NCI-H2171 treated with DMSO at 0.1 percent for 48 hours (cell line): ENCODE measurements at places on chromosomes 4 and X.

DNA sequence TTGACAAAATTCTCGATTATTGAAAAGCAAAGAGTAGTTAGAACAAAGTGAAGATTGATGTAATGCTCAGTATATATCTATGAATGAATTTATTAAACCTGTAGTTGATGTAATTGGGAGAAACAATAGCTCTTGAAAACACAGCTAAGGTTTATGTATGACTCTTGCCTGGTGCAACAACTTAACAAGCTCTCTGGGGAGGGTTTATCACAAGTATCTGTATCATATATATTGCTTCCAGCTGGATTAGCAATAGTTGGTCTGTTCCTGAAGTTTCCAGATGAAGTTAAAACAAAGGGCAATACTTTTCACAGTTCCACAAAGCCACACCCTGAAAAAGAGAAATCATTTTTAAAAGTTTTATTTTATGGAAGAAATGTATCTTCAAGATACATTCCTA, 91.4 kb downstream of the ARSJ start:
- no peak for DNase-seq

GRCh38 chr4:16864199-16864598, 34.2 kb downstream of the LDB2 start:
- DNase-seq, result no peak

DNA sequence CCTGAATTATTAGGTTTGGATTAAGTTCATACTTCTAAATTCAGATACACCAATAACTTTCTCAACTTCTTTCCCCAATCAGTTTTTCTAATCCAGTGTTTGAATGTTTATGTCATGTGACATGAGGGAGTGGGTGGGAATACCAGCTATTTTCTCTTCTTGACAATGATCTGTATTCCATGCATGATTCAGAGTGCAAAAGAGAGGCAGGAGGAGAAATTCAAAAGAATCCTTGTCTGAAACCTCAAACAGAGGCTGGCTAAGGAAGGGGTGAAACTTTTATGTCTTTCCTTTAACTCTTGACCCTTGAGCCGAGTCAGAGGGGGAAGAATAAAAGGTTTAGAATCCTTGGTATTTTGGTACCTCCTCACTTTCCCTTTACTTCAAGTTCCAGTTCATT, 544.7 kb downstream of the SPRY1 start:
- DNase-seq, result no peak

DNA sequence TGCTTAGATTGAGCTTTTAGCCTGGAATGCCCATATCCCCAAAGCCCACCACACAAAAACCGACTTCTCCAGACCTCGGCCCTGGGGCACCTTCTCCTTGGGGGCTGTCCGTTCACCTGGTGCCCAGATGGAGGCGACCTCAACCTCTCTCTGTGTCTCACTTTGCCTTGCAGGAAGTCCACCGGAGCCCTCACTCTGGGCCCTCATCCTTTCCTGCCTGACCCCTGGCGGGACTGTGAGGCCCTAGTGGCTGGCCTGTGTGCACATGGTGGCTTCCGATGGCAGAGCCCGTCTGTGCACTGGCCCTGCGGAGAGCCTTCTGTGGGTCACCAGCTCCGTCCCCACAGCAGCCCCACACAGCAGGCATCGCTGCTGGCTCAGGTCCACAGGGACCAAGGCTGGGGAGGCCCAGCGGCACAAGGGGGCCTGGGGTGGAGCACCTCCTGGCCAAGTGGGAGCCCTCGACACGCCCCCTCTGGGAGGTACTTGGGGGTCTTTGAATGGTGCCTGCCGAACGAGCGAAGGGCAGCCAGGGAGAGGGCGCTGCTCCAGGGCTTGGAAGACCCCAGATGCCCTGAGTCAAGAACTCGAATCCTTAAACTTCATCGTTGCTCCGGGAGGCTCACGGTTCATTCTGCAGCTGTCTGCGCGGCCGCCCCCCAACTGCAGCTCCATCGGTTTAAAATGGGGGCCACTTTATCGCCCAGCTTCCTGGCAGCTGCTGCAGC, 97.2 kb upstream of the ADRA2C start:
- DNase-seq, result no peak

DNA sequence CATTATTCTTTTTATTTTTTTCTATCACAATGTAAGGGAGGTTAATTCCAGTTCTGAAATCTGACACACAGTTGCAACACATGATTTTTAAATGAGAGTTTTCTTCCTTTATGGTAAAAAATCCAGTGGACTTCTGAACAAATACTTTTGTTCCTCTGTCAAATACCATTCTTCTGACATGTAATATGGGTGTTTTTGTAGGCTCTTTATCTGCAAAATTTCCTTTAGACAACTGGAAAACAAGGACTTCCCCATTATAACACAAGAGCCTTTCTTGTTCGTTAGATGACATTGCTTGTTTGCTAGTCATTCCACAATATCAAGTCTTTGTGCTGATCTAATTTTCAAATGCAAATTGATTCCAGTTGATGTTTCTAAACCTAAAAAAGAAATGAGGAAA, 7.7 kb downstream of the FANCB start:
- no peak for DNase-seq

DNA sequence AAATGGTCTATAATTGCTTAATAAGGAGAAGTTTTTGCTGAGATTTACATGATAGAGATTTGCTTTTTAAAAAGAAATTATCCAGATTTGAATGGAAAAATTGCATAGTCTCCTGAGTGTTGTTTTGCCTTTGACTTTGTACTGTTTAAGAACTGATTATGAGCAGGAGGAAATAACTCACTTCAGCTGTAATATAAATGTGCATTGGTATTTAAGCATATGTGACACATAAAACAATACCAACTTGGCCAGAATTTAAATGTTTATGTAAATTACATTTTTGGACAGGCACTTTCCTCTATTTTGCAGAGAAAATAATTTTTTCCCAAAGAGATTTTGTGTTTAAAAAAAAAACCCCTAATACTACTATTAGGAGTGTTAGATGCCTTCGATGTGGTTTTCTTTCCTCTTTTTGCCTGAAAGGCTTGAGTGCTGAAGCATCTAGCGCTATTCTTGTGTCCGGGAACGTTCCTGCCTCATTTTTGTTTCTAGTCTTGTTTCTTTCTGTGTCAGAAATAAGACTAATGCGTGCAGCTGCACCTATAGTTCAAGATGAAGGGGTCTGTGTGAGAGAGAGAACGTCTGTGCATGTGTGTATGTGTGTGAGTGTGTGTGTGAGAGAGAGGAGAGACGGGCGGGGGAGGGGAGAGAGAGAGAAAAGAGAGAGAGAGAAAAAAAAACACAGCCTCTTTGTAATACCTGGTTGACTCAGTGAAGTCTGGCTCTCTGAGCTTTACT, 60.8 kb downstream of the TBL1X start:
- DNase-seq, result no peak

DNA sequence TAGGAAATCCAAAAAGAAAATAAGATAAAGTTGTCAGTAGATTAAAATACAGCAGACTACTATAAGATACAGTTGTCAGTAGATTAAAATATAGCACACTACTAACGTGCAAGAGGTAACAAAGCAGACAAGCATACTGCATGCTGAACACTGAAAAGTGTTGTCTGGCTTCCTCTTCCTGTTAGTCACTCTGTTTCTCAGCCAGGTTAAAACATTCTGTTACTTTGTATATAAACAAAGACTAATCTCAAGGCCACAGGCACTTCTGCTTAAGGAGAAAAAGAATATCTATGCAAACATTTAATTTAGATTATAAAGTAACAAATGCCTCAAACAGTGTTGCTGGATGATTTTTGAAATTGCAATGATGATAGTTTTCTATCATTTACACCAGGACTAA, 41.0 kb upstream of the SCD5 start:
- no peak for DNase-seq

DNA sequence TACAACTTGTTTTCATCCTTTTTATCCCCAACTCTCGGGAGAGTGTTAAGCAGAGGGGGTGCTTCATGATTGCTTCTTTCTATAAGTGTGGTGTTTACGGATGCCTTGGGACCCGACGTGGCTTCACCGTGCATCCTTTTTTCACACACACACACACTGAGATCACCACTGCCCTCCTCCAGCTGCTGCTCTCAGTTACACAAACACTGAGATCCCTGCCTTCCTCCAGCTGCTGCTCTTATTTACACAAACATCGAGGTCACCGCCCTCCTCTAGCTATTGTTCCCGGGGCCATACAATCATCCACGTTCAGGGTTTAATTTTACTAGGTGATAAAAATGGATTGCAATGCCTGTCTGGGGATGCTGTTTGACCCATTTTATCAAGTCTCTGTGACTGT, 155.4 kb upstream of the FAM9B start:
- DNase-seq, result peak; percentile 48

DNA sequence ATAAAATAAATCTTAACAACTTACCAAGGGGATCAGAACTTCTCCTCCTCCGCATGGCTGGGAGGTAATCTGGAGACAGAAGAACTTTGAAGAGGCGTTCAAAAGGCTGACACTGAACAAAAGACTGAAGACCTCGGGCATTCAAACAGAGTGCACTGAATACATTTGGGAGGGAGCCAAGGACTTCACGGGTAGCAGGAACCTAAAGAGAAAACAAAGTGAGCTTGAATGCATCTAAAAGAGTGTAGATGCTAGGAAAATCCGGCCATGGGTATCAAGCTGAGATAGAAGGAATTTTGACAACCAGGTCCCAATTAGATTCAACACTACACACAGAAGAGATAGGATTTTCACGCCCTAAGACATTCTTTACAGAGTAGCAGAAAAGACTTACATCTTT, 69.6 kb downstream of the HUWE1 start:
- DNase-seq, result no peak

- DNase-seq, result no peak
Observed at GRCh38 chr4:175263537-175263936, 345.4 kb downstream of the ADAM29 start.

DNA sequence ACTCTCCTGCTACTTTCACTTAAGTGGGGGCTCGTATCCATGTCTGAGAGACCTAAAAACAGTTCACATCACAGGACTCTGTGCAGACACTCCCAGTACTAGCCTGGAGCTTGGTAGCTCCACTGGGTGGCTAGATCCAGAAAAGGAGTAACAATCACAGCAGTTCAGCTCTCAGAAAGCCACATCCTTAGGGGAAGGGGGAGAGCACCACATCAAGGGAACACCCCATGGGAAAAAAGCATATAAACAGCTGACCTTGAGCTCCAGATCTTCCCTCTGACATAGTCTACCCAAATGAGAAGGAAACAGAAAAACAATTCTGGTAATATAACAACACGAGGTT, 175.8 kb downstream of the FAM13A start:
- DNase-seq, result no peak
